ENCODE measurements at places on chromosomes 7 and 10.

GRCh38 chr7:46746695-46747687, 825.9 kb upstream of the IGFBP3 start:
- DNase-seq: no peak

DNA sequence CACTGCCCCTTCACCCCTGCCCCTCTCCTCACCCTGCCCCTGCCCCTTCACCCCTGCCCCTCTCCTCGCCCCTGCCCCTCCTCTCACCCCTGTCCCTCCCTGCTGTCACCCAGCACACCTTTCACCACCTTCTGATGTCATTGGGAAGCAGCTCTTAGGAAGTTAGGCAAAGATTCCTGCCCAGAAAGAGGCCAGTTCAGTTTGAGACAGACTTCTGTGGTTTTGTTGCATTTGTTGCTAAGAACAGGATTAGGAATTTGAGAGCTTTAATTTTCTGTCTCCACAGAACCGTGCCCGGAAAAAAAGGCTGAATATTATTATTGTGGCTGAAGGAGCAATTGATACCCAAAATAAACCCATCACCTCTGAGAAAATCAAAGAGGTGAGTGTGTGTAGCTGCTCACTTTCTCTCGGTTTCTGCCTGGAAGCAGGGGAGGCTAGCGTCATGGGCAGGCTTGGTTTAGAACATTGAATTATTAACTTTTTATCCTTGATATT, 39.6 kb downstream of the PFKP start:
- DNase-seq: no peak

DNA sequence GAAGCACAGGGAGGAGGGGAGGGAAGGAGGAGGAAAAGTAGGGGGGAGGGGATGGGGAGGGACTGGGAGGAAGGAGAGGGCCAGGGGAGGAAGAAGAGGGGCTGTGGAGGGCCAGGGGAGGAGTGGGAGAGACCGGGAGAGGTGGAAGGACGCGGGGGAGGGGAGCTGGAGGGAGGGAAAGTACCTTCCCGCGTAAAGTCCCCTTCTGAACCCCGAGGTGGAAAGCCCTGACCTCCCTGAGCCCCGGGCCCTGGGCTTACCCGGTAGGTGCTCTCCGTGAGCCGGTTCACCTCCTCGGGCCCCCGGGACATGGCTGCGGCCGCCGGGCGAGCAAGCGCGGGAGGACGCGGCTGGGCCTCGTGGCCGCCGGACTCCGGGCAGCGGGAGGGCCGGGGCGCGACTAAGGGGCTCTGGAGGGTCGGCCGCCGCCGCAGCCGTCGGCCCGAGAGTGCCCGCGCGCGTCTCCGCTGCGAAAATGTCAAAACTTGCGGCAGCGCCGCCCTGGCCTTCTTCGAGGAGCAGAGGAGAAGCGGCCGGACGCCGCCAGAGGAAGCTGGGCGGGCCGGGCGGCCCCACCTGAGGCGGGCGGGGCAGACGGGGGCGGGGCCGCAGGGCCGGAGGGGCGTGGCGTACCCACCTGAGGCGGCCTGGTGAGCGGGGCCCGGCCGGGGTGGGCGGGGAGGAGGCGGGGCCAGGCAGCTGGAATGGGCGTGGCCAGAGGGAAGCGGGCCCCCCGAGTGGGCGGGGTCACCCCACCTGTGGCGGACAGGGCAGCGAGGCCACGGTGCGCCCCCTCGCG, at the start of gene BAIAP2L1:
Gene BAIAP2L1 (minus strand): TSS at position 549 of the 799 bp plus-strand sequence. CDS start 238 bp downstream, at position 311.
- peak; percentile 73 for DNase-seq

DNA sequence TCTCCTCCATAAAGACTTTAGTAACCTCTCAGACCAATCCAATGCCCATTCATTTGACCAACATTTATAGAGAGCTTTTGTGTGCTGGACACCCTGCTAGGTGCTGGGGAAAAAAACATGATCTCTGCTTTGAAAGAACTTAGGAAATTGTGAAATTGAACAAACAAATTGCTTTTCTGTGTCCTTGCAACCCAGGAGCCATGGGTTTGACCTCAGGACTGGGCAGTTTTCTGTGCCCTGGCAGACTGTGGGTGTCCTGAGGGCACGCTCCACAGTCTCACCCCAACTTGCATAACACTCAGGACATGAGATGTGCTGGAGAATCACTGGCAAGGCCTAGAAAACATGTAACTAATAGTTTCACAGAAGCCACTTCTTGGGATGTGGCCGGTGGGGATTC, 429.1 kb upstream of the ZMIZ1 start:
- DNase-seq: no peak

GRCh38 chr10:129089341-129089740, 377.7 kb upstream of the MGMT start:
- no peak for DNase-seq

DNA sequence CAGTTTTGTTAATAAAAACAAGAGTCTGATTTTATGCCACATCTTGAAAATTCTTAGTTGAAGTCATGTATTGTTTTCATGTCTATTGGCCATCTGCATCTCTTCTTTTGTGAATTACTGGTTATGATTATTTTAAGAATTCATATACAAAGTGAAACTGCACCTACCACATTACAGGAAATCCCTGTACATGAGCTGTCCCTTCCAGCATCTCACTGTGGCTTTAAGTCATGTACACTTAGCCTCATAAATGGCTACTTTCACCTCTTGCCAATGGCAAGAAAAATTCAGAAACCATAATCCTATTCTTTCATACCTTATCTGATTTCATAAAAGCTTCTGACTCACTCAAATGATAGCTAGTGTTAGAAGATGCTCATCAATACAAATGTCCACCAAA, 48.6 kb downstream of the CRTAC1 start:
- no peak for DNase-seq

- no peak for DNase-seq
Observed at GRCh38 chr7:30757342-30757692, 5.4 kb downstream of the INMT start.

- DNase-seq: no peak
Observed at GRCh38 chr7:14769261-14769660, 133.3 kb downstream of the DGKB start.

DNA sequence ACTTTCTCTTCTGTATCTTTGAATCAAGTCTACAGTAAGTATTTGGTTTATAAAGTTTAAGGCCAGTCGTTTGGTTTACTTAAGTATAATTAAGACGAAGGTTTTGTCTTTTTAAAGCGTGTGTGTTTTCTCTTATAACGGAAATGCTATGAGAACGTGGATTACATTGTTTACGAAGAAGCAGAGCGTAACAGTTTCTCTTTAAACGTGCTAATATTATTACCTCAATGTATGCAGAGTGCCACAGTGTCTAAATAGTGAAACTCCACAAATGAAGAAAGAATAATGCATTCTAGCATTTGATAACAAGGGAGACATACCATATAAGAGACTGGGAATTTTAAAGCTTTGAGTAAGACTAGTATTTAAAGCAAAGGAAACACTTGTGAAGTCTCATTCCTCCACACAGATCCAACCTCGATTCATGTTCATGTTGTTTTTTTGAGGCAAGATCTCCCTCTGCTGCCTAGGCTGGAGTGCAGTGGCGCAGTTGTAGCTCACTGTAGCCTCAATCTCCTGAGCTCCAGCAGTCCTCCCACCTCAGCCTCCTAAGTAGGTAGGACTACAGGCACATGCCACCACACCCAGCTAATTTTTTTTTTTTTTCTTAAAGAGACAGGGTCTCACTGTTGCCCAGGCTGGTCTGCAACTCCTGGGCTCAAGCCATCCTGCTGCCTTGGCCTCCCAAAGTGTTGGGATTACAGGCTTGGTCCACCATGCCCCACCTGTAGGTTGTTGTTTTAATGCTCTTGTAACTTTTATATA, 75.1 kb downstream of the ANKRD61 start:
- no peak for DNase-seq

- no peak for DNase-seq
Observed at GRCh38 chr10:104255311-104255981, 754 bp downstream of the GSTO1 start.

DNA sequence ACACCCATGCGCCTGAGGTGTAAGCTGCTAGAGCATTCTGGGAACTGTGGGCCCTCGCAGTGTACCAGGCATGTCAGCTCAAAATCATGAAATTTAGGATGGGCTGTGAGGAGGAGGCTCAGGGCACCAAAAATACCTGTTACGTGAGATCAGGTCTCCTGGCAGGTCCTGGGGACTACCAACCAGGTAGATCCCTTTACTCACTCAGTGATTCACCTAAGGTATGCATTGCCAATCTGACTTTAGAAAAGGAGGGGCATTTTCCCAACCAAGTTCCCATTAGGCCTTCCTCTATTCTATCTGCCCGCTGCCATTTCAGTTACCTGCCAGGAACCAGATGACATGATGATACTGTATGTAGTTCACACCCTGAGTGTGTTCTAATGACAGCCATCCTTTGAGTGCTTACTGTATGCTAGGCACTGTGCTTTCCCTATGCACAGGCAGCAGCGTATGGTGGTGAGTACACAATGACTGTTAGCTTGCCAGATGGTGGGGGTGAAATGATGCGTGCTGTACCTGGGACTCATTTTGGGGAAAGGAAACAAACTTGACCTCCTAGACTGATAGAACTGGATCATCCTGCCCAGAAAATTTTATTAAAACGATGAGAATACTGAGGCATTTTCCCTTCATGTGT, 62.0 kb downstream of the CFAP58 start:
- DNase-seq: no peak

DNA sequence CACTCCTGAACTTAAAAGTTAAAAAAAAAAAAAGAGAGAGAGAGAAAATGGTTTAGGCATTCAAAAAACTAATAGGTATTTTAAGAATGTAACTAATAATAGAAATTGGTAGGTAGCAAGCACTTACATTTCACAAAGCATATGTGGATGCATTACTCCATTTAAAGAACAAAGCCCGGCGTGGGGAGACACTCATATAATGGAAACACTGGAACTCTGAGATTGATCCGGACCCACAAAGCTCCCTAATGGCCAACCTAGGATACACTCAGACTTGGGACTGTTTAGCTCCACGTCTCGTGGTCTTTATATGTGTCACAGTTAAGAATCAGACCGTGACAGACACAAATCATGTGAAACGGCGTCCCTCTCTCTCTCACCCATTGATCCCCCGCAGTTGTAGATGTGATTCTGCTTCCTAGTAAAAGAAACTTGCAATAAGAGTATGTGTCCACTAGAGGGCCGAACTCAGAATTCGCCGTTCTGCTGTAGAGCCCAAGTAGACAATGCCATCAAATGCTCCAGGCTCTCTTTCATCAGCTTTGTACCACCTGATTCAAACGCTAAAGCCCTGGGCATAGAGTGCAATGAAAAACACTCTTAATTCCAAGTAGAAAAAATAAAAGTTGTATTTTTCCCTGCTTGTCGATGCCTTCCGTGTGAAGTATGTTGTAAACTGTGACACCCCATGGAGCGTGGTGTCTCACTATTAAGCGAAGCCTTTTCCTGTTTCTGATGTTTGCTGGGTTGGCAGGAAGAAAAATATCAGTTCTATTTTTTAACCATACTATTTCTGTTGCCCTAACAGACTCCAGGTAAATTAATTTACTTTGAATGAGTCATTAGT, 429.0 kb upstream of the MTPN start:
- no peak for DNase-seq

GRCh38 chr7:132485600-132486273, 90.5 kb downstream of the PLXNA4 start:
- no peak for DNase-seq

GRCh38 chr7:124032369-124033094, at the start of gene TMEM229A:
TMEM229A (minus strand) TSS chr7:124033067; CDS start chr7:124033003, 64 bp downstream.
- DNase-seq: no peak

GRCh38 chr10:77553311-77553710, 84.3 kb downstream of the KCNMA1 start:
- DNase-seq: no peak

- no peak for DNase-seq
Observed at GRCh38 chr10:51789118-51789517, 89.7 kb upstream of the CSTF2T start.

- DNase-seq: no peak
Observed at GRCh38 chr10:91590904-91591796, 41.7 kb downstream of the PPP1R3C start.

DNA sequence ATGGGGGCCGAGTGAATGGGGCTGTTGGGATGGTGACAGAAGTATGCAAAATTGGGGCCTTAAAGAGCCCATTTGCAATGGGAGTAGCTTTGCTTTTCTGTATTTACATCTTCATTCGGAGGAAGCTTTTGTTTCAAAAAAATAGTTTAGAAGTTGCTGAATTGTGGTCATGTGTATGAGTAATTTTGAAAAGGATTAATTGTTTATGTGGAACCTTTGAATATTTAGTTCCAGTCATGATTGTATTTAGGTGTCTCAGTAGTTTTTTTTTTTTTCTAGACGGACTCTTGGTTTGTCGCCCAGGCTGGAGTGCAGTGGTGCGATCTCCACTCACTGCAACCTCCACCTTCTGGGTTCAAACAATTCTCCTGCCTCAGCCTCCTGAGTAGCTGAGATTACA, 37.2 kb downstream of the RBM33 start:
- no peak for DNase-seq

DNA sequence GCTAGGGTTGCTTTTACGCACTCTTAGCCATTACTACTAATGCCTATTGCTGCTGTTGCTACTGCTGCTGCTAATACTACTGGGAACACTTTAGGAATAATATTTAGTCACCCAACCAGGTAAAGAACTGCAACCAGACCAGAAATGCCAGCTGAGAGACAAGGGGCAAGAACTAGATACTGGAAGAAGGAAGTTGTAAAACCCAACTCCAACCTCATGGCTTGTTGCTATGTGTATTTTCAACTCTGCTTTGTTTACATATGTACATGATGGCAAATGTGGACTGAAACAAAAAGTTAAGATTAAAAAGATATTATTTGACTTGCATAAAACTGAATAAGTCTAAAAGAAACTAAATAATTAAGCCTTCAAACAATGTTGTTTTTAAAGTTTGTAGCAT, 177.7 kb downstream of the GNAT3 start:
- DNase-seq: no peak

- DNase-seq: no peak
Observed at GRCh38 chr7:106583100-106583499, 77.9 kb downstream of the CCDC71L start.

GRCh38 chr10:36188080-36188453, 546.0 kb upstream of the FZD8 start:
- no peak for DNase-seq

GRCh38 chr10:128859738-128860386, 607.2 kb upstream of the MGMT start:
- DNase-seq: no peak

GRCh38 chr10:23813687-23814086, 374.8 kb downstream of the OTUD1 start:
- no peak for DNase-seq

DNA sequence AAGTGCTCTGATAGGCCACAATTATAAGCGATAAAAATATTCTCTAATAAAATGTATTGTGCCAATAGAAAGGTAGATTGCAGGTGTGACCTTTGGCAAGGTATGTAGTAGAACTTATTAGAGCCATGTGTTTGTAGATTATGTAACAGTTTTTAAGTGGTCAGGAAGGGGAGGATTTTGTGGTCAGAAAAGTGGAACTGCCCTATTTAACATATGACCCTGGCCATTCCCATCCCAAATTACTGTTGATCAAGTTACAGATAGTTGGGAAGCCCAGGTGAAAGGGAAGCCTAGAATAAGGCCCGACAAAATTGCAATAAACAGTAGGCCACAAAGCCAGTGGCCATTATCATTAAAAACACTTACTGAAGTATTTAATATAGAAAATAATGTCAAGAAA, 89.2 kb downstream of the SPAG6 start:
- no peak for DNase-seq

GRCh38 chr7:157549612-157550299, 213.0 kb downstream of the DNAJB6 start:
- no peak for DNase-seq

GRCh38 chr10:72292223-72292691, 18.5 kb downstream of the DDIT4 start:
- no peak for DNase-seq
